Globus pallidus (tissue), 1 donor: ENCODE measurements at places on chromosomes 3 and 15.

GRCh38 chr3:17771177-17772017 lies 29.0 kb upstream of the TBC1D5 start:
- no peak for DNase-seq

DNA sequence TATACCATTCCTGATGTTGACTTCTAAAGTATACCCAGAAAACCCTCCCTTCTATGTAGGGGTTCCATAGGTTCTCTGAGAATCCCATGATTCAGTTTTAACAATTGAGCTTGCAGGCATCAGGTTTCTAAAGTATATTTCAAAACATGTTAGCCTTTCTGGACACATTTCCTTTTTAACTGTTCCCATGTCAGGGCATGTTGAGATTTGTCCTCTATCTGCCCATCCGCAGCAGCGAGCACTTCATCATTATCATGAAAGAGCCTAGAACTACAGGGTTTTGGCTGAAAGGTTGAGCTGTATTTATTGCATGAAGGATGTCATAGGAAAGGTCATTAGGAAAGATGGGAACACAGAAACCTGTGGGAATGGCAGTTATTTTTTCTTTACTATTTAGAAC lies 201.1 kb upstream of the BHLHE40 start:
- DNase-seq = no peak

GRCh38 chr15:34065261-34065660 lies 26.3 kb upstream of the AVEN start:
- no peak for DNase-seq

DNA sequence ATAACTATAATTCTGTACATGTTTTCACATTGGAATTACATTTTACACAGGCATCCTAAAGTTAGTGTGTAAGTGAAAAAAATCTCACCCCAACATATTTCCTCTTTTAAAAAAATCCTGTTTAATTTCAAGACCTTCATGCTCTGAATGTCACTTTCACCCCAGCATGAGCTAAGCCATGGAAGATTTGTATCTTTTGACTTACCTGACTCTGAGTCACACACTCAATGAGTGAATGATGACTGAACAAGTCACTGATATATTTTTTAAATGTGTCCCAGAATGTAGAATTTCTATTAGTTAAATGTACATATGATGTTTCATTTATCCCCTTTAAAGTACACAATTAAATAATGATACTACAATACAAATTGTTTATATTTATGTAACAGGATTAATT lies 199.9 kb upstream of the RBMS3 start:
- no peak for DNase-seq

DNA sequence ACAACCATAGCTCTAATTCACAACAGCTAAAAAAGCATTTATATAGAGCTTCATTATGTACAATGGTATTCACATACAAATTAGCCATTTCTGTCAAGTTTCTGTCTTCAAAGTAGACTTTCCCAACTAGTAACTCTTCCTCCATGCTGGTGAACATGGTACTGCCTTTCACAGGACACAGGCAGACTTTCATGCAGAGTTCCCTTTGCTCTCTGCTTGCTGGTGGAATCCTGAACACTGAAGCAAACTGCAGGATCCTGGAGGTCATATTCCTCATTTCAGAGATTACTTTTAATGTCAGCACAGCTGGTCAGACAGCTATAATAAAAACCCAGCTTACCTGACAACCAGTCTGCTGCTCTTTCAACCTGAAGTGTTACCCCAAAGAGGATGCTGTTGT lies 53.6 kb downstream of the TASOR start:
- DNase-seq = no peak

GRCh38 chr3:177530908-177531307 lies 333.6 kb upstream of the TBL1XR1 start:
- DNase-seq = no peak

- no peak for DNase-seq
Measured at GRCh38 chr3:10757021-10757820, 58.8 kb upstream of the SLC6A11 start.

GRCh38 chr3:184255291-184256039 lies 5.9 kb downstream of the CAMK2N2 start:
- DNase-seq = no peak

GRCh38 chr3:46509661-46510187 lies 11.9 kb downstream of the RTP3 start:
- DNase-seq = no peak

GRCh38 chr3:97817965-97818364 lies 3.8 kb upstream of the CRYBG3 start:
- DNase-seq = peak; percentile 39

GRCh38 chr3:152316318-152316717 lies 47.6 kb downstream of the MBNL1 start:
- DNase-seq = no peak

GRCh38 chr15:49844390-49844789 lies 223.5 kb downstream of the DTWD1 start:
- DNase-seq = no peak

GRCh38 chr15:60804551-60804950 lies 325.6 kb upstream of the ICE2 start:
- DNase-seq = no peak

DNA sequence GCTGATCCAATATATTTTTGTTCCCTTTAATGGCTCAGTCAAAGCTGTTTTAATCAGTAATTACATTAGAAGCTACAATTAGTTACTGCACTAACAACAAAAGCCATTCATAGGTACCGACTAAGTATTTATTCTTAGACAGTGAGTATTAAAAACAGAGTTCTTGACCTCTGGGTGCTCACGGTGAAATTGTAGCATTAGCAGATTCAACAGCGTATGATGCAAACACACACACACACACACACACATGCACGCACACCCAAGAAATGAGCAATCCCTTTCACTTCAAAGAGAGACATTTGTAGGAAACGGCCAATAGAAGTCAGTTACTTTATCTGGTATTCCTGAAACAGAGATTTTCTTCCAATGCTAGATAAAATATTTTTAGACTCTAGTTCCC lies 27.0 kb upstream of the MITF start:
- no peak for DNase-seq

DNA sequence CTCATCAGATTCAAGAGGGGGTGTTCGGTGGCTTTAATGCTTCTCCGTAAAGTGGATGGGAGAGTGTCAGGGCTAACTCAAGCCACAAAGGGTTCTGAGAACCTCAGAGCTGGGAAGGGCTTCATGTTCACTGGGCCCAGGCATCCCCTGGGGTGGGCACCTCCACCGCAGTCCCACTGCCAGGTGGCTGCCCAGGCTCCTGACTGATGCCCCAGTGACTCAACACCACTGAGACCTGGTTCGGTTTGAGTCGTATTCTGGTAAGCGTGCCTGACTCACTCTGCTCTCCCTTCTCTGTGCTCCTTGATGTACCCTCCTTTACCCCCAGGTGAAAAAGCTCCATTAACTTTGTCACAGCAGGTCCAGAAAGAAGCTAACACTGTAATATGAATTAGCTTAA lies 304.6 kb downstream of the RPLP1 start:
- no peak for DNase-seq

GRCh38 chr3:130820976-130821375 lies 72.9 kb upstream of the ATP2C1 start:
- DNase-seq = no peak

DNA sequence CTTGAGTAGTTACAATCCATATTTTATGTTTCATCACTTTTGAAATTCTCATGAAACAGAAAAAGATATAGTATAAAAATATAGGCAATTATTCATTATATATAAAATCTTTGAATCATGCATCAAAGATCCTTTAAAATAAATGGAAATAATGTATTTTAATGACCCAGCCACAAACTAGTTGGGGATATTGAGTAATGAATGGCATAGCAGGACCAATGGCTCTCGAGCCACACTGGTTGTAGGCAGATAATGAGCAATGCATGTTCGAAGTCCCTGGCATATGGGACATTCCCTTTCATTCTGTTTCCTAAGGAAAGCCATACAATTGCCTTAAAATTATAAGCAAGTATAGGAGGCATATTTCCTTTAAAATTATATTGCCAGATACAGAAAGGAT lies 107.4 kb upstream of the IL12A start:
- DNase-seq = no peak

DNA sequence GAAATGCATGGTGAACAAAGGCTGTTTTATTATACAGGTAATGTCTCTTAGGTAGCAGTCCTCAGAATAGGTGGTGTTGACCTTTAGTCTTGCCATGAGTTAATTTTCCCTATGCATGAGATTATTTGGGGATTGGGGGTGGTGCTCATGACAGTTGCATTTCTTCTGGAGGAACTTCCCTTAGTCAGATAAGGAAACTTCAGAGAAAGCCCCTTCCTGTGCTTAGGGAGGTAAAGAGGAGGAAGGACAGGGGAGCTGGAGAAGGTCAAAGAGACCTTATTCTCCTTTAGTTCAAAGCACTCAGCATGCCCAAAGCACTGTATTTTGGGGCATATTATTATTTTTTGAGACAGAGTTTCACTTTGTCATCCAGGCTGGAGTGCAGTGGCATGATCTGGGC lies 47.7 kb downstream of the ZBTB11 start:
- DNase-seq = no peak

- no peak for DNase-seq
Measured at GRCh38 chr3:110413807-110414748, 657.5 kb upstream of the NECTIN3 start.

DNA sequence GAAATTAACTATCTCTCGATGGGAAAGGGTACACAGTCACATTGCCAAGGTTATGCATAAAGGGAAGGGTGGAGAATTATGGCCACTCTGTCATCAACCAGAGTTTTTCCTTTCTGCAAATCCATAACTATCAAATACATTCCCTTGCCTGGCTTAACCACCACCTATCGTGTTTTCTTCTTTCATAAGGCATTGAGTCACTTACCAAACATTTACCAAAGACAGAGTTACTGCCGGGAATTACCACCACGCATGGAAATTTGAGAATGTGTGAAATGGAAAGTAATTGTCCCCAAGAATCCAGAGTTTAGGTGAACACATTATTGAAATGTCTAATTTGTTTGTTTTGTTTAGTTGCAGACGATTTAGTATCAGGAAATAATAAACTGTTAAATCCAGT lies 134.3 kb upstream of the LRRN1 start:
- DNase-seq = no peak

DNA sequence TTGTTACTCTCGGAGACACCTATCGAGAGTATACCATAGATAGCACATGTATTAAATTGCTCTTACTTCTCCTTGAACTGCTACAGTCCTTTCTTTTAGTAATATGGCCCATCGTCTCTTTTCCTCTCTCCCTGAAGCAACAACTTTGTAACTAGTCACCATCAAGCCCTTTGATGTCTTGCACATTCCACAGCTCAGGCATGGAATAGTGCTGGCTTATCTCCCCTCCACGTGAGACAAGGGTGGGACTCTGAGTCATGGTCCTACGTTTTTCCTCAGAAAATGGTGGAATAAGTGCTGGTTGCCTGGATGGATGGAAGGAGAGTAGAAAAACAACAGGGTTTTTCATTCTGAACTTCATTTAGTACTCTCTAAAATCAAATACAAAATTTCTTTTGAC lies 163.3 kb upstream of the MBNL1 start:
- DNase-seq = no peak

DNA sequence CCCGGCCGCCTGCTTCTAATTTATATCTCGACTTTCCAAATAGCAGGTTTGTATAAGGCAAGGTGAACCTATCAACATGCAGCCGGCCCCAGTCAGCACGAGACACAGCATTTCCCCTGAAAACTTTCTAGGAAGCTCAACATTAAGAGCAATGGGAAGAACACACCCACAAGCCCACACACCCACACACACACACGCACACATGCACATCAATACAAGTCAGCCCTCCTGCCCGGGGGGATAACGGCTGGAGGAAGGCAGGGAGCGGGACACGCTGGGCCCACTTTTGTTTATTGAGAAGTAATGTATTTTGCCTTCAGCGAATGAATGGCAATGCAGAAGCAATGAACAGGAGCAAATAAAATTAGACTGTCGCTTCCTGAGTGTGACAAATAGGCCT lies 83.5 kb downstream of the PCSK6 start:
- DNase-seq = no peak

GRCh38 chr15:80855206-80855605 lies 76.0 kb downstream of the CEMIP start:
- DNase-seq = no peak

DNA sequence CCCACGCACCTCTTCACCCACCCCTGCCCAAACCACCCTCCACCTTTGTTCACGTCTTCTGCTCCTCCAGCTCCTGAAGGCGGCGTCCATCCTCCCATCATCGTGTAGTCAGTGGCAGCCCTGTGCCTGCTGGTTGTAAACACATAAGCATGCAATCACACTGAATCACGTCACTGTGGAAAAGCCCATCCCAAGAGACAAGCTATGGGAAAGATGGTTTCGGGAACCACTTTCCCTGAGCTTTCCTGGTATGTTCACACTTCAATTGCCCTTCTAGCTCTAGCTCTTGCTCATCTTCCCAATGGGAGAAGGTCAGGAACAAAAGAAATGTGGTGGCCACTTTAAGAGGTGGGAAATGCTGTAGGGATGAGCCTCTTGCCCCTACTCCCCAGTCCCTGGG lies 14.4 kb upstream of the GOLGA8J start:
- no peak for DNase-seq

DNA sequence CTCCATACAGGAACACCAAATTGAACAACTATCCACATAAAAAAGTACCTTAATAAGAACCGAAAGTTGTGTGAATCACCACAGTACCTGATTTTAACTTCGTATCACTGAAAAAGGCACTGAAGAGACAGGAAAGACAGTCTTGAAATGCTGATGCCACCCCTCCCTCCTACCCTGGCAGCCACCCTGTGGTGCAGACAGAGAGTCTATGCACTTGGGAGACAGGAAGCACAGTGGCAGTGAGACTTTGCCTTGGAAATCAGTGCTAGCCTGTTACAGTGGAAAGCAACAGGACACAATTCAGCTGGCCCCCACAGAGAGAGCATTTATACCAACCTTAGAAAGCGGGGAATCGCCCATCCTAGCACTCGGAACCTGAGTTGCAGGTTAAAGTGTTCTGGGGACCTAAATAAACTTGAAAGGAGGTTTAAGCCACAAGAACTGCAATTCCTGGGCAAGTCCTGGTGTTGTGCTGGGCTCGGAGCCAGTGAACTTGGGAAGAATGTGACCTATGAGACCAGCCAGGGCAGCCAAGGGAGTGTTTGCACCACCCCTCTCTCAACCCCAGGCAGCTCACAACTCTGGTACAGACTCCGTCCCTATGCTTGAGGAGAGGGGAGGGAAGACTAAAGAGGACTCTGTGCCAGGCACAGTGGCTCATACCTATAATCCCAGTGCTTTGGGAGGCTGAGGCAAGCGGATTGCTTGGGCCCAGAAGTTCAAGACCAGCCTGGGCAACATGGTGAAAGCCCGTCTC lies 240.1 kb downstream of the ISL2 start:
- peak; percentile 4 for DNase-seq

GRCh38 chr3:5232570-5232969 lies 45.1 kb downstream of the EDEM1 start:
- no peak for DNase-seq

- DNase-seq = peak; percentile 36
Measured at GRCh38 chr3:190497811-190498210, 16.1 kb upstream of the IL1RAP start.

- DNase-seq = no peak
Measured at GRCh38 chr3:120472121-120472844, 21.5 kb upstream of the FSTL1 start.

DNA sequence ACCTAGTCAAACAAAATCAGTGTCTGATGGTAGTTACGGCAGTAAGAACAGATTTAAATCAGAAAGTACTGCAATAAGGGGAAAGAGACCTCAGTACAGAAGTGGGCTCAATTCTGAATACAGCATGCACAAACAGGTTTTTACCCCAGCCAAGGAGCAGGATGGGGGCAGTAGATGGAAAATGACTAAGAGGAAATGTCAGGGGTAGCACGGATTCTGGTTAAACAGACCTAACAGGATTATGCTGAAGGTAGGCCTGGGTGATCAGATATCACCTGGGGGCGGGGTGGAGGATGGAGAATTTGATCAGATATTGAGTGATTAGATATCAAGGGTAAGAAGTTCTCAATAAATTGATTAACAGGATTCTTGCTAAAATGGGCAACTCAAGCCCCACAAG lies 19.0 kb downstream of the MESD start:
- DNase-seq = no peak
